ENCODE measurements at places on chromosomes 6 and 20. TPM values are rescaled to one million over a fixed set of nuclear protein-coding genes. Genes with fewer than 3 reads are reported as not detected.

DNA sequence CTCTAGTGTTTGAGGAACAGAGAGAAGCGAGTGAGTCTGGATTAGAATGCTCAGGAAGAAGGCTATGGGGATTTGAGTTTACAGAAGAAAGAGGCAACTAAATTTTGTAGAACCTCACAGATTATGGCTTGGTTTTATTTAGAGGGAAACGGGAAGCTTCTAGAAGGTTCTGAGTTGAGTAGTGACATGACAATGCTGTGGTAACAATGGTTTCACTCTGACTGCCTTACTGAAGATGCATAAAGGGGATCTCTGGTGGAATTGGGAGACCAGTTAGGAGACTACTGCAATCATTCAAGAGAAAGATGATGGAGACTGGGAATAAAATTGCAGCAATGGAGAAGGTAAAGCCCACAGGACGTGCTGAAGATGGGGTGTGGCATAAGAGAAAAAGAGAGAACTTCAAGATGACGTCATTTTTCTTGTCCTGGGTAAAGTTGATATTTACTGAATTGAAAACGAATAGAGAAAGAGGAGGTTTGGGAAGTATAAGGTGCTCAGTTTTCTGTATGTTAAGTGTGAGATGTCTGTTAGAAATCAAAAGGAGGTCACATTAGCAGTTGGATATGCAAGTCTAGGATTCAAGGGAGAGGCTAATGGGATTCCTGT, 710.1 kb upstream of the NRSN1 start:
- no peak for DNase-seq

DNA sequence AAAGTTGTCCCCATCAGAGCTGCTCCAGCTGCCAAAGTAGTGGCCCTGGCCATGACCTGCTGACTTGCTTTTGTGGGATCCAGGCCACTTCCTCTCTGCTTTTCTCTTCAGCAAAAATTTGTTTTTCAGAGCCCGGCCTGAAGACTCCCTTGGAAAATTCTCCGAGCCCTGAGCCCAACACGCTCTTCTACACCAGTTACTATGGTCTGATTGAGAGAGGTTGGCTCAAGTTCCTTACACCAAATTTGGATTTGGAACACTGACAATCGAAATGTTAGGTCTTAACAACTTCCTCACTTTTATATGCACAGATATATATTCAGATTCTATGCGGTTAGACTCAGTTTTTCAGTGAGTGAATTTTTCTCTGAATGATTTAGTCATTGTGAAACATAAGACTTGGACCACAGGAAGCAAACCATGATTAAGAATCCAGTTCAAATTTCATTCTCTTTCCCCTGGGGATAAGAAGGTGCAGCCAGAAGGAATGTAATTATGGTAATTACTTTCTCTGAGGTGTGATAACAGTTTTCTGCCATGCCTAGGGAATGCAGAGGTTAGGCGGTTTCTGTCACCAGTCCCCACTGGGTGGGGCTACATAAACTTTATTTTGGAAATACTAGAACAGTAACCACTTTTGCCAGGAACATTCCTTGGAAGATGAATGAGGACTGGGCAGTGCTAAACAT, 365.2 kb downstream of the SYNE1 start:
- DNase-seq = no peak

GRCh38 chr6:149729824-149730223, 11.9 kb upstream of the LATS1 start:
- no peak for DNase-seq

SAMD5 gene
- 7.3 TPM for total RNA-seq

KIF6 gene
- 2.6 TPM for total RNA-seq

GJA1 gene
- 109 TPM for total RNA-seq

CALHM5 gene
- total RNA-seq = 1.8 TPM

MAP7 gene
- total RNA-seq = 56.8 TPM

DYNLT2 gene
- total RNA-seq = 1.5 TPM

Data from mucosa of gallbladder (tissue), 1 donor.